ENCODE measurements at places on chromosomes 7 and 10.

DNA sequence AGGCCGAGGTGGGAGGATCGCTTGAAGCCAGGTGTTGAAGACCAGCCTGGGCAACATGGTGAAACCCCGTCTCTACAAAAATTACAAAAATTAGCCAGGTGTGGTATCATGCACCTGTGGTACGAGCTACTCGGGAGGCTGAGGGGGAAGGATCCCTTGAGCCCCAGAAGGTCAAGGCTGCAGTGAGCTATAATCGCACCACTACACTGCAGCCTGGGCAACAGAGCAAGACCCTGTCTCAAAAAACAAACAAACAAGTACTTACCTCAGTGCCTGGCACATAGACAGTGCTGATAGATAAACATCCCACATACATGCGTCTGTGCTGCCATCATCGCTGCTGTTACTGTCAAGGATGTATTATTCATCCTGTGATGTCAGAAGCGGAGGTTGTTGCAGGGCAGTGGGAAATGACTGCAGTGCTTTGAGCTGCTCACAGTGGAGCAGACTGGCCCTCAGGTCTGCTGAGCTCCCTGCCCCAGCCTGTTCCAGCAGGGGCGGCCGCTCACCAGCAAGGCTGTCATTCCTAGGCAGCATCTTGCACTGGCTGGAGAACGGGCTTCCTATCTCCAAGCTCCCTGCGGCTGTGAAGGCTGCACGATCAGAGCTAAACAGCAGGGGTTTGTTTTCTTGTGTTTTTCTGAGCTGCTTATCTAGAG lies 18.6 kb downstream of the FOXK1 start:
- peak; percentile 18 for DNase-seq

- DNase-seq = no peak
These were observed 350.0 kb upstream of the AKR1E2 start for GRCh38 chr10:4475827-4476490.

- DNase-seq = no peak
These were observed 190.8 kb downstream of the GFRA1 start for GRCh38 chr10:116082206-116082605.

DNA sequence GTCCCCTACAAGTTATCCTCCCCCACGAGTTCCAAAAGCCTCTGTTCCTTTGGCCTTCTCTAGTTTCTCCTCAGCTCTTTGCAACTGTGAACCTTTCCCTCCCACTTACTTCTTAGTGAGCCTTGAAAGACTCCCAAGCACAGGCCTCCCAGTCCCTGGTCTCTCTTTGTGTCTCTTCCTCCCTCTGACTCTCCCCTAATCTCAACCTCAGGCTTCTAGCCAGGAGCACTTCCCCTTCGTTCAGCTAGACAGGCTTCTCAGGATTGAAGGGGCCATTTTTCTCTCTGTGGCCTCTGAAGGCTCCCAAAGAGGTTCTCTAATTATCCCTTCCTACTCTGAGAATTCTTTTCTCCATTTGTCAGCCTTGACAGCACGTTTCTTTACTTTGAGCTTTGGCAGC lies 50.2 kb upstream of the PHYHIPL start:
- no peak for DNase-seq

- peak; percentile 47 for DNase-seq
These were observed 628.7 kb downstream of the TYW1 start for GRCh38 chr7:67625257-67625737.

GRCh38 chr7:70267381-70268120 lies 669.3 kb downstream of the AUTS2 start:
- DNase-seq = no peak

DNA sequence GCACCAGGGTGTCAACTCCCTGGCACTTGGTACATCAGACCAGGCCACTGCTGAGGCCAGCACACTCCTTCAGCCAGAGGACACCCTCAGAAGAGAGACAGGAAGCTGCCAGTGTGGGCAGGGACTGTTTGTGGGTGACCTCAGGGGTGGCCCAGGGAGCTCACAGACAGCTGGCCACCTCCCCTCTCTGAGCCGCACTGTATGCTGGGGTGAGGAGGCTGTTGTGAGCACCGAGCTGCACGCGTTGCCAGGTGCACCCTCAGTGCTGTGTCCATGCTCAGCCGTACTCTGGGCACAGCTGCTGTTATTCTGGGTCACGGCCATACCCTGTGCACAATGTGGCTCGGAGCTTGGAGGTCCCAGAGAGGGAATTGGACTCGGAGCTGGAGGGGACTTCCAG lies 61.5 kb upstream of the NANOS1 start:
- no peak for DNase-seq

- DNase-seq = no peak
These were observed 156.2 kb downstream of the DNAJB6 start for GRCh38 chr7:157493017-157493416.

- no peak for DNase-seq
These were observed 208.8 kb downstream of the STK31 start for GRCh38 chr7:23918856-23919255.

DNA sequence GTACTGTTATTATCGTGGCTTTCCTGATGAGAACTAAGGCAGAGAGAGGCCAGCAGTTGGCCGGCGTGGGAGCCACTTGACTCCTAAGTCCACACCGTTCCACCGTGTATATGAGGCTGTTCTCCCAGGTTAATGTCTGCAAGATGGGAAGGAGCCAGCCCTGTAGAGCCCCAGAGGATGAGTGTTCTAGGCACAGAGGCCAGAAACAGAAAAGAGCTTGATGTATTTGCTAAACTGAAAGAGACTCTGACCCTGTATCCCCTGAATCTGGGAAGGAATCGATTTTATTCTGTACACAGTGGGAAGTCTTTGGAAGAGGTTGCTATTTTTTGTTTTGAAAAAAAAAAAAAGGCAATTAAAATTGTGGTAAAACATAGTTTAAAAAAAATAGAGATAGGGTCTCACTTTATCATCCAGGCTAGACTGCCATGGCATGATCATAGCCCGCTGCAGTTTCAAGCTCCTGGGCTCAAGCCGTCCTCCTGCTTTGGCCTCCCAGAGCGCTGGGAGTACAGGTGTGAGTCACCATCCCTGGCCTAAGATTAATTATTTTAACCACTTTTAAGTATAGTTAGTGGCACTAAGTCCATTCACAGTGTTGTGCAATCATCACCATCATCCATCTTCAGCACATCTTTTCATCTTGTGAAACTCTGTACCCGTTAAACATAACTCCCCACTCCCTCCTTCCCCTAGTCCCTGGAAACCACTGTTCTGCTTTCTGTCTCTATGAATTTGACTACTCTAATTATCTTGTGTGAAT lies 348.8 kb downstream of the SDK1 start:
- DNase-seq = no peak

- DNase-seq = no peak
These were observed 3.4 kb downstream of the SLC35G1 start for GRCh38 chr10:93897070-93897780.

DNA sequence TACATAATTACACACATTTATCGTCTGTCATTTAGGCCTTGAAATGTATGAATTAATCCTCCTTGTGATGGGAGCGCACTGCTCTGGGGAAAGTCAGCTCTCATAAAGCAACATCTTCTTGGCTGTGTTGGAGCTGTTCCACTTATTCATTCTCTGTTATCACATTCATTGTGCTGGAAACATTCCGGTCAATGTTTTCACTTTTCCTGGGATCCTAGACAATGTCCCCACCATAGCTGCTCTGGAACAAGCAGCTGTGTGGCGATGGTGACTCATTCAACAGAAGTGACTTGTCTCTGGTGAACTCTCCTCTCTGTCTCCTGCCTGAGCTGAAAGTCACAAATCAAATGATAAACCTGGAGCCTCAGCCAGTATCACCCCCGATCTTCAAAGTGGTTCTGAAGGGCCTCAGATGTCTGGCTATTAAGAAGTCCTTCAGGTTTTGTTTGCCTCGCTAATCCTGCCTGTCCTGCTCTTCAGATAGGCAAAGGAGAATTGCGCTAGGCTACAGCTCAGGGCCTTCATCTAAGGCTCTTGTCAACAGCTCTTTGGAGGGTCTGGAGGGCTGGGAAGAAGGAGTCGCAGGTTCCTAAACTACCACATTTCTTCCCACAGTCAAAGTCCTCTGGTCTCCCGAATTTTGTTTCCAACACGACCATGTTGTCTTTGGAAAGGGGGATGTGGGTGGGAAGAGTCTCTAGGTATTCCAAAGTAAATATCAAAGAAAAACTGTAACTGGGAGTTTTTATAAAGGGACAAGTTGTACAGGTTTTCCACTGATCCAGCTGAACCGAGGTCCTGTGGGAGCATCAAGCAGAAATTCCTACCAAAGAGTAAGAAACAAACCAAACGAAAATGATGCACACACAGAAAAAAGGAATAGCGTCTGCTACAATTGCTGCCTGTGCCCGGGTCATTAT lies 29.3 kb downstream of the KLF6 start:
- DNase-seq = peak; percentile 32

DNA sequence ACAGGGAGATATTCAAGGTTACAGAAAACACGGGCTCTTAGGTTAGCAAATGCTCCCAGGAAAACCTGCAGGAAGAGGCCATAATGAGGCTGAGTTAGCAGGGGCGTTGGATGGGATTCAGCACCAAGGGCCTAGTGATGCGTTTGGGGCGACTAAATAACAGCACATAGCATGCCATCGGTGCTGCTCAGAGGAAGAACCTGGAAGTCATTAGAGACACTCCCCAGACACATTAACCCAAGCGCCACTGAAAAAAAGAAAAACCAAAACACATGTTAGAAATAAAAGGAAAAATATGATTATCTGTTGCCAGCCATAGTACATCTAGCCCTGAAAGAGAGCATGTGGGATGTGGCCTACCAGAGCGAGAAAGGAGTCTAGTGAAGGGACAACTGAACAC lies 28.8 kb upstream of the OPALIN start:
- no peak for DNase-seq

- DNase-seq = no peak
These were observed 90.9 kb downstream of the DNAJC1 start for GRCh38 chr10:21912625-21913024.

- DNase-seq = no peak
These were observed 108.9 kb upstream of the ZMIZ1 start for GRCh38 chr10:78959924-78960285.

DNA sequence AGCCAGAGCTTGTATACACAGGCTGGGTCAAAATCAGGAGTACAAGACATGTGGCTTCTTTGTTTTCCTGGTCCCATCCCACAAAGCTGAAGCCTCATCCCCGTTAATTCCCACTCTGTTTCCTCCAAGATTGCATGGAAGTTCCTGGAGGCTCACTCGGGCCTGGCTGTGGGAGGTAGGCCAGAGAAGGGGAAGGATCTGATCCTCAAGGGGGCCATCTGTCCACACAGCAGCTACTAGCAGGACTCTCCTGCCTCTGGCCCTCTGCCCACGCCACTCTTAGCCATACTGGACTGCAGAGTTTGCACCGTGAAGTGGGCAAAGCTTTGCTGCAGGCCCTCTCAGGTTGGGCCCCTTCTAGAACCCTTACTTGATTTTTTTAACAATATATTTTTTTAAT lies 160.6 kb downstream of the FGFR2 start:
- DNase-seq = peak; percentile 15

GRCh38 chr10:68046642-68047041 lies 28.4 kb downstream of the HERC4 start:
- no peak for DNase-seq

DNA sequence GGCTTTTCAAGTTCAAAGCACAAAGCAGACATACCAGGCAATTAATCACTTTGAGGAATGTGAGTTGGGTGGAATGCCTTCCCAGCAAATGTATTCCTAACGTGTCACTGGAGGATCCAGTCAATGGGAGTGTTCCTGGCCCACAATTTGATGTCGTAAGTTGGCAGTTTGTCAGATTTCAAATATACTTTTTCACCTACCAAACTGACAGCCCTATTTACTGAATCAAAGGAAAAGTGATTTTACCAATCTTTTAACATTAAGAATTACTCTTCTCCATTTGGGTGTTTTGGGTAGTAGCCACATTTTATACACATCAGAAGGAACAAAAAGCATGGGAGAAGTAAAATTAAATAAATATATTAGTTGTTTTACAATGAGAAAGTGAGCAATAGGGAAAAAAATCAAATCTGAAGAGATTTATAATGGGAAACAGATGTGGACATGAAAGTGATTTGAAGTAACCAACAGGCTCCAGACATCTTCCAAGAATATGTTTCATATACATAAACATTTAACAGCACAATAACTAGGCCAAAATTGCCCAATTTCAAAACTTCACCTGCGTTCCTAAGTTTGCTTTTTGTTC lies 222.9 kb downstream of the MTERF1 start:
- no peak for DNase-seq

GRCh38 chr7:80609751-80610150 lies 28.7 kb upstream of the CD36 start:
- no peak for DNase-seq

DNA sequence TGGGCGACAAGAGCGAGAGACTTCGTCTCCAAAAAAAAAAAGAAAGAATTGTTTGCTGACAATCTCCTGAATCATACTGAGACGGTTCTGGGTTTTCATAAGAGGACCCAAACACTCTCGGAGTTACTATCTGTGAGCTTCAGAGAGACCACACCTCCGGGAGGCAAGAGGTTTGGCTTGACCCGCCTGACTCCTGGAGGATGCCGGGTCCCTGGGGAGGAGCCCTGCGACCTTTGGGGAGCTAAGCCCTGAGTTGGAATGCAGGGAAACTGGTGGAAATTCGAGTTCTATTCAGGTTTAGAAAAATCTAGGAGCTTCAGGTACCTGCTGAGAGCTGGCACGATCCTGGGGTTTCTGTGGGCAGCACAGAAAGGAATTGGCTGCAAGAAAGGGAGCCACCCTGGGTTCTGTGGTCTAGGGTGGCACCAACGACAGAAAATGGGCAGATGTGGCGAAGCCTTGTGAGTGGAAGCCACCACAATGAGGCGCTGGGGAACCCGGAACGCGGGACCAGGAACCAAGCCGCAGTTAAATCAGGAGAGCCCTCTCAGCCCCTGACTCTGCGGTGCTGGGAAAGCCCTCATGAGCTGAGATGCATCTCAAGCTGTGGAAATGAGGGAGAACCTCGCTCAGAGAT lies 21.9 kb upstream of the GATAD1 start:
- no peak for DNase-seq

- DNase-seq = no peak
These were observed 248.7 kb downstream of the ARHGAP12 start for GRCh38 chr10:31679936-31680335.

- peak; percentile 35 for DNase-seq
These were observed 72.5 kb downstream of the C10orf90 start for GRCh38 chr10:126598009-126598408.

- no peak for DNase-seq
These were observed 8.6 kb upstream of the ZNF33B start for GRCh38 chr10:42646687-42647640.

DNA sequence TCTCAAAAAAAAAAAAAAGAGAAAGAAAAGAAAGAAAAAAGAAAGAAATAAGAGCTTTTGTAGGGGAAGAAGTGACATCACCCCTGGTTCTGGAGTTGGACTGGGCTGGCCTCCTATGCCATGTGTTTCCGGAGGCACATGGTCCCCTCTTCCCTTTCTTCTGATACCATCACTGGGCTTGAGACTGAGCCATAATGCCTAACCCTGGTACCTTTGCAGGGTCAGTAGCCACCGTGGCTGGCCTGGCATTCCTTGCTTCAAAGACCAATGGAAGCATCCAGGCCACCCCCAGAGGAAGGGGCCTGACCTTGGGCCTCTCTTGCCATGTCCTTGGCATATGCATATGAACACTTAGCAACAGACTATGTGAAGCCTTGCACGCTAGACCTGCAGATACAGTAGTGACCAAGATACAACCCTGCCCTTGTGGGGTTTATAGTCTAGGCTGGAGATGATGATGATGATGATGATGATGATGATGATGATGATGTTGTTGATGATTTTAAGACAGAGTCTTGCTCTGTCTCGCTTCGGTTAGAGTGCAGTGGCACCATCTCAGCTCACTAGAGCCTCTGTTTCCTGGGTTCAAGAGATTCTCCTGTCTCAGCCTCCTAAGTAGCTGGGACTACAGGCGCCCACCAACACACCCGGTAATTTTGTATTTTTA lies 31.8 kb downstream of the SUFU start:
- DNase-seq = no peak

GRCh38 chr10:69638642-69639041 lies 8.6 kb downstream of the FAM241B start:
- DNase-seq = no peak

Data from caudate nucleus (tissue), 63 donors.